ENCODE measurements at places on chromosomes 12 and 14.

- no peak for DNase-seq
Measured at GRCh38 chr12:45034861-45035265, 16.0 kb downstream of the DBX2 start.

- DNase-seq, result peak; percentile 59
Measured at GRCh38 chr12:106248846-106249371, 1.1 kb upstream of the CKAP4 start.

DNA sequence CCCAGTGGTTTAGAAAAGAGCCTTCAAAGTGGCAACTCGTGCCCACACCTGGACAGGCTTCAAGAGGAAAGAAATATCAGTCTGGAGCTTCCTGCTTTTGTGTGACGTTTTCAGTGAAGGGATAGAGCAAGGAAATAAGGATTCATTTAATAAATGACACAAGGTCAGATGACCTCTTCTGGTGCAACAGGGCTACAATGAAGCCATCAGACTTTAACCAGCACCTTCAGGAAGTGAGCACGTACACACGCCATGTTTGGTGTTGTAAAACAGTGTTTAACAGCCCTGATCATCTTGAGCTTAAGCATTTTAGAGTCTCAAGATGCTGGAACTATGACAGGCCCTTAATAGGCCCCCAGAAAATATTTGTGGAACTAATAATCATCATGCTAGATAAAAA is 59.1 kb downstream of the CCDC60 start:
- DNase-seq, result no peak

DNA sequence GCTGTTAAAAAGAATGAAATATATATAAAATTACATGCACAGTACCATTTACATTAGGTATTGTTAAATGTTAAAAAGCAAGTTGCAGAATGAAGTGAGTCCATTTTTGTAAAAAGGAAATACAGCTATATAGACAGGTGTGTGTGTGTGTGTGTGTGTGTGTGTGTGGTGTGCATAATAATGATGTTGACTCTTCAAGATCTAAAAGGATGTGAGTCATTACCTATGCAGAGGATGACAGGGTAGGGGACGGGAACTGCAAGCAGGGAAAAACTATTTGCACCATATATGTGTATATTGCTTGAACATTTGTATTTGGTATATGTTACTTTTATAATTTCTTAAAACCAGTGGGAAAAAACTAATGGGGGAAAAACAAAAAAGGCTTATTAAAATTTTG is 3.1 kb downstream of the C14orf39 start:
- no peak for DNase-seq

- DNase-seq, result no peak
Measured at GRCh38 chr12:68617160-68617926, 6.6 kb downstream of the RAP1B start.

GRCh38 chr12:109524466-109525278 is 47.2 kb downstream of the UBE3B start:
- DNase-seq, result no peak

GRCh38 chr14:64468451-64468850 is 3.2 kb downstream of the AKAP5 start:
- DNase-seq, result no peak

- peak; percentile 50 for DNase-seq
Measured at GRCh38 chr12:67515679-67516340, 132.7 kb upstream of the DYRK2 start.

GRCh38 chr12:100174495-100174894 is 26.1 kb upstream of the ACTR6 start:
- DNase-seq, result no peak

DNA sequence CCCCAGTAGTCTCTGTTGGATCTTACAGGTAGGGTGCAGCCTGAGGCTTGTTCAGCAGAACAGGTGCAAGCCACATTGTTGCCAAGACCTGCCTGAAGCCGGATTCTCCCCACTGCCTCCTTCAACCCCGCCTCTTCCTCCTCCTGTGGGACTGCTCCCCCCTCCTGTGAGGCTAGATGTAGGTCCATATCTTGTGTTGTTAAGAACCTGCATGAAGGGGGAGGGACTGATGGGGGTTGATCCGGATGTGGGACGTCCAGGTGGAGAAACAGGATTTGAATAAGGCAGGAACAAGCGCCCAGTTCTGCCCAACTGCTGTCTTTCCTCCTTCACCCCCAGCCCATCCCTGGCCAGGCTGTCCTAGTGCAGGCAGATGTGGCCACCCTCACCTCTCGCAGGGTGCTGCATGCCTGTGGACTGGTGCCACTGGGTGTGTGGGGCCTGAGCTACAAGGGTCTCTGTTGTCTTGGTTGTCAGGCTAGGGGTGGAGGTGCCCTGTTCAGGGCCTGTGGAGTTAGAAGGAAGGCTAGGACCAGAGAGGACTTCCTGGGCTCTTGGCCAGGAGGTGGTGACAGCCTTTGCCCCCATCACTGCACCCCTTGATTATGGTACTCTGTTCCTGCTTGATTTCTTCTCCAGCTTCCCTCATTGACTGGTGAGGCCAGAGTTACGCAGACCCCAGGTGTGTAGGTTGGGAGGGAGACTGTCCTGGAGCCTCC is 1.4 kb downstream of the NR4A1 start:
- DNase-seq, result no peak

GRCh38 chr14:104650057-104650980 is 39.1 kb upstream of the INF2 start:
- peak; percentile 65 for DNase-seq

- DNase-seq, result no peak
Measured at GRCh38 chr12:10067942-10068341, 30.8 kb downstream of the CLEC1A start.

DNA sequence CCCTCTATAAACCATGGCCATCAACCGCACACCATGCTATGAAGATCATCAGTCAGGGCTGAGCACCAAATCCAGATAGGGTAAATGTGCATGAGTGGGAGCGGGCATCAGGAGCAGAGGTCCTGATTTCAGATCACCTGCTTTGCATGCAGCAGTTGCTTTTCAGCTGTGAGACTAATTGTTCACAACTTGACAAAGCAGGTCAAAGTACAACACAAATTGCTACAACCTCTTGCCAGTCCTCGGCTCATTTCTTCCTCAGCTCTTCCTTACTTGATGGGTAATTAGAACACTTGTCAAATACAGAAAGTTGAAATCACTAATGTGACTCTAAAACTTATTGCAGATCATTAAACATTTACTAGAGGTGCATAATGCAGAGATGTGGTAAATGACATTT is 171.6 kb downstream of the PPM1H start:
- no peak for DNase-seq

DNA sequence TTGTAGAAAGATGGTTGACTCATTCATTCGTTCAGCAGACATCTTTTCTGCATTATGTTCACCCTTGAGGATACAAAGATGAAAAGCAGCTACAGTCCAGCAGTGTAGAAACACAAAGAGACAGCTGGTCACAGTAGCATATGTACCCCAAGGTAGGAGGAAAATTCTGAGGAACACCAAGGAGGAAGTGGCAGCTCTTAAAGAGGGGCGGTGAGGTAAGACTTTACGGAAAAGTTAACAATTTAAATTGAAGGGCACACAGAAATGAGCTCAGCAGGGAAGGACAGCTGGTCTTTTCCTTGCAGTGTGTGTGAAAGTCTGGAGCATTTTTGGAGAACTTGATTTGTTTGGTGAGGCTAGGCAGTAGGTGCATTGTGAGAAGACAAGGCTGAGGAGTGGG is 3.5 kb downstream of the SLC35E3 start:
- no peak for DNase-seq

DNA sequence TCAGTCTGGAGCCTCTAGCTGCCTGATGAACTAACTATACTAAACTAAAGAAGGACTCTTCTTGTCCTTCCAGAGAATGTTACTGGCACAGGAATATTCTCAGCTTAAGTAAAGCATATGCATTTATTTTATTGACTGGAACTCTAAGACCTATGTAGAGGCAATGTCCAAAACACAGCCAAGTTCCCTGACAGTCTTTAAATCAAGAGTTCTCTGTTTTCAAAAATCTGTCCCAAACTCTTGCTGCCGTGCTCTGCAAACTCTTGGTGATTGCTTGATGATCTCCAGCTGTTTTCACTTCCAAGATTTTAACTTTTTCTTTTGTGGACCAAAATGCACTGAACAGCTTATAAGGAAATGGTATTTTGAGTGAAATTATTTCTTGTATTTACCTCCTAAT is 67.5 kb upstream of the DAAM1 start:
- no peak for DNase-seq

DNA sequence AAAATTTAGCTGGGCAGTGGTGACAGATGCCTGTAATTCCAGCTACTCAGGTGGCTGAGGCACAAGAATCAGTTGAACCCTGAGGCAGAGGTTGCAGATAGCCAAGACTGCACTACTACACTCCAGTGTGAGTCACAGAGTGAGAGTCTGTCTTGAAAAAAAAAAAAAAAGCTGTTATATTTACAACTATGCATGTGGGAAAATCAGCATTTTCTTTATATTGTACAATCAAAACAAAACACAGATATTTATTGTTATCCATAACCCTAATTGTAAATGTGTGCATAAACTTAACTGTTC is 12.5 kb downstream of the C1R start:
- no peak for DNase-seq

- no peak for DNase-seq
Measured at GRCh38 chr12:50951112-50951511, 1.2 kb upstream of the HIGD1C start.

DNA sequence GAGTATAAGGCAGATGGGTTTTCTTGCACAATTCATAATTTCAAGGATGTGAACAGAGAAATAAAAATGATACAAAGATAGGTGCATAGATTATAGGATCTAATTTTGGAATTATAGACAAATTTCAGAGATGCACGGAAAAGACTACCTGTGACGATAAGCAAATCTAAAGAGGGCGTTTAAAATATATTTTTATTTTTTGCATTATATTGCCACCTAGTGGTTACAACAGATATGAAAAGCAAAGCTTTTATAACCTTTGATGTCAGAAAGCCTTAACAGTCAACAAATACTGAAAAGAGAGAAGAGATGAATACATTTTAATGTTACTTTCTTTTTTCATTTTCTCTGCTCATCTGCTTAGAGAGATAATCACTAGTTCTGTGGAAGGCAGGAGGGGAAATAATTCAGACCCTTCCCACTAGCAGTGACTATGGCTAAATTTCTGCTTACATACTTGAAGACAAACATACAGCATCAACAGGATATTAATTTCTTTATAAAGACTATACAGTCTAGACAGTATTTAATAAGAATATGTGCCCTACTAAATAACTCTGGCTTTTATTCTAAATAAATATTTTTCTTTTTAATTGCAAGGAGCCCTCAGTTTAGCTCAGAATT is 46.3 kb downstream of the NTS start:
- no peak for DNase-seq

GRCh38 chr14:68857516-68858070 is 64.7 kb upstream of the ZFP36L1 start:
- DNase-seq, result no peak

- no peak for DNase-seq
Measured at GRCh38 chr14:62364161-62364560, 601.9 kb downstream of the SNAPC1 start.

Measured in CD8-positive, alpha-beta T cell (primary cell).